ENCODE measurements at places on chromosomes 4 and X. TPM values are rescaled to one million over a fixed set of nuclear protein-coding genes. Genes with fewer than 3 reads are reported as not detected.

GRCh38 chrX:3521396-3521795 is 174.9 kb upstream of the MXRA5 start:
- no peaks in the 10 kb centered on the region for H3K27me3 ChIP-seq
- no peaks in the 10 kb centered on the region for H3K4me1 ChIP-seq
- H3K4me3 ChIP-seq: no peak overlapping the region

The AKAP4 gene
- not detected for total RNA-seq

- no peaks in the 10 kb centered on the region for H3K27me3 ChIP-seq
- no peak for DNase-seq
- H3K36me3 ChIP-seq: no peaks in the 10 kb centered on the region
- peaks cover 69% of the 10 kb centered on the region for H3K4me1 ChIP-seq
Measured at GRCh38 chr4:104494822-104495559, at the start of gene CXXC4. CXXC4 (minus strand) TSS chr4:104494894; CDS start chr4:104491802, 3,092 bp downstream.

DNA sequence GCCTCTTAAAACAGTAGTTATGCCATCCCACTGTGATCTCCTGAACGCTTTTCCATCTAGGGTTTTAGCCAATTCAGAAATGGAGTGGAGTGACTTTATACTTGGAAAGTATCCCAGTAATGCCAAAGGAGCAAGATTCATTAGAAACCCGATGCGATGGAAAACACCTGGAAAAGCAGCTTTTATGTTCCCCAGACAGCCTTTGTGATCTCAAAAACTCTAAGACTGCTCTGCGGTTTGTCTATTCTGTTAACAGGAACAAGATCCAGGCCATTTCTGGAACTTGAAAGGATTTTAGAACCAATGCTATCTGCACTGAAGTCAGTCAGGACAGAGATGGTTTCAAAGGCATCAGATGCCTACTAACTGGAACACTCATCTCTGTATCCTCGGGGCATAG is 145.1 kb downstream of the APBB2 start:
- H3K27me3 ChIP-seq: no peaks in the 10 kb centered on the region
- H3K4me3 ChIP-seq: no peak overlapping the region
- H3K4me1 ChIP-seq: peaks cover 12% of the 10 kb centered on the region
- DNase-seq: no peak
- no peaks in the 10 kb centered on the region for H3K36me3 ChIP-seq

The RENBP gene
- total RNA-seq: 12.6 TPM

- H3K4me3 ChIP-seq: no peak overlapping the region
- DNase-seq: no peak
Measured at GRCh38 chr4:126213996-126214395, 899.2 kb downstream of the FAT4 start.

Data from esophagus muscularis mucosa (tissue), 4 donors.